Stimulated activated CD4-positive, alpha-beta T cell treated with anti-CD3 and anti-CD28 coated beads, Interleukin-2, amount 100 ng/mL, for 48 hours (primary cell): ENCODE measurements at places on chromosomes 7 and 10.

GRCh38 chr10:130767116-130767730 is 544.3 kb downstream of the TCERG1L start:
- DNase-seq: no peak

DNA sequence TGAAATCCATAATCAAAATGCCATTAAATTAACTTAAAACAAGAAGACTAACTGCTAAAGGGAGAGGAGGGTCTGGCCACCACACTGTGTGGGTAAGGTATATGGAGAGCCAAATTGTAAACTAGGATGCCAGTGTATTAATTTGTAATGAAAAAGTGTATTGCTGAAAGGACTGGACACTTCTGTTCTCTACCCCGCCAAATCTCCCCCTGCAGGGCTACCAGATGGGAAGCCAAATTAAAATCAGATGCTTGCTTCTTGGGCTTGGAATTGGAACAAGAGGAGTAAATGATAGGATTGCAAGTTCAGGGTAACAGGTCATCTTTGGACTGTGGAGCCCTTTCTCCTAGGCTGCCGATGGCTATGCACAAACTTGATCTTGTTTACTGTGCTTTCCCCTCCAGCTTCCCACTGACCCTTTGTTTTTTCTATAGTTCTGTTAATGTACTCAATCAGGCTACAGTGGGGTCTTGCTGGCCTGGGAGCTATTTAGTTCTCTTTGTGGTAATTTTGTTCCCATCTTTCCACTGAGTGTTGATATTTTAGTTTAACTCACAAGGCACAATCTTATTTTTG is 932.1 kb upstream of the C7orf33 start:
- no peak for DNase-seq

DNA sequence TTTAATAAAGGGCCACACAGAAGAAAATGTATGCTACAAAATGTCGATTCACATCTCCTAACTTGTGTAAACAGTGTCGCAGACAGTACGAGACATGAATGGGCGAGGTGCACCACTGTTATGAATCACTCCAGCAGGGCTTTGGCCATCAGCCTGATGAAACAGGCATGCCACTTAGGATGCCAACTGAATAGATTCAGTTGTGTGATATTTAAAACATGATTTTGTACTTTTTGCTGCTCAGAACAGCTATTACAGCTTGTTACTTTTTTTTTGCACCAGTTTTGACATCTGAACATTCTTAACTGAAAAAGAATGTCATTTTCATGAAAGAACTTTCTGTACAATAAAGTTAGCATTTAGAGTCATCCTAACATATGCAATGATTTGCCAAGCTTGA is 138.1 kb downstream of the VTI1A start:
- no peak for DNase-seq

GRCh38 chr7:136030330-136030729 is 53.2 kb upstream of the MTPN start:
- DNase-seq: no peak

DNA sequence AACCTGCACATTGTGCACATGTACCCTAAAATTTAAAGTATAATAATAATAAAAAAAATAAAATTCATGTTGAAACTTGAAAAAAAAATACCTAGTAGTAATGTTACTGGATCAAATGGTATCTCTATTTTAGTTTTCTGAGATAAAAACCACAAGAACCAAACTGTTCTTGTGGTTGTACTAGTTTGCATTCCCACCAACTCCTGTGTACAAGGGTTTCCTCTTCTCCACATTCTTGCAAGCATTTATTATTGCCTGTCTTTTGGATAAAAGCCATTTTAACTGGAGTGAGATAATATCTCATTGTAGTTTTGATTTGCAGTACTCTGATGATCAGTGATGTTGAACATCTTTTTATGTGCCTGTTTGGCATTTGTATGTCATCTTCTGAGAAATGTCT is 177.7 kb downstream of the KIF20B start:
- DNase-seq: no peak

DNA sequence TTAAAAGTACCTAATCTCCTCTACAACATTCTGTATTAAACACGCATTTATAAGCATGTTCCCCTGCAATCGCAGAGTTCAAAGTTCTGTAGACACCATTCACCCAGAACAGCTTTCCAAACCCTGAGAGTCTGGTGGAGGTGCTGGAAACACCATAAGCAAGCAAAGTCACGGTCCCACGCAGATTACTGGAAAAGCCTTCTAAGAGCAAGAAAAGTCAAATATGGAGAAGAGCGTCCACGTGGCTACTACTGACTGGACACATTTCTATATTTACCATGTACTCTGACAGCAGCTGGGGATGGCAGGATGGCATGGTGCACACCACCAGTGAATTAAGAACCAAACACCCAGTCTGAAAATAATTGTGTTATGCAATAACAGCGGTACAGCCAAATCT is 97.7 kb downstream of the PARD3 start:
- DNase-seq: no peak

DNA sequence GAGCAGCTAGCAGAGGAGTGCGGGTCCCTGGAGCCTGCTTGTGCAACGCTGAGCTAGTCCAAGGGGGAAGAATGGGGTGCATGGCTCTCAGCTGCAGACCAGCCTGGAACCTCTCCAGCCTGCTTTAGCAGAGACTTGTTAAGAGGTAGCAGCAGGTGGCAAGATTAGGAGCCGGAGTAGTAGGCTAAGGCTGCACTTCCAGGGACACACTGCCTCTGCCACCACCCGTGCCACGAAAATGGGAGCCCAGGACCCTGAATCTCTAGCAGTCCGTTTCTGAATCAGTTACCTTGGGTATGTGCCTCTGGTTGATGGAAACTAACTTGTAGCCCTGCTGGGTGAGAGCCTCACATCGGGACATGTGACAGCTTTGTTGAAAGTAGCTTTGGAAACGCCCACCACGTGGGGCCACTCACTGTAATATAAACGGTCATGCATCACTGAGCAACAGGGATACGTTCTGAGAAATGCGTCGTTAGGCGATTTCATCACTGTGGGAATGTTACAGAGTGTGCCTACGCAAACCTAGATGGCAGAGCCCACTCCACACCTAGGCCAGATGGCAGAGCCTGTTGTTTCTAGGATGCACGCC is 25.9 kb downstream of the HTRA1 start:
- DNase-seq: no peak

- DNase-seq: no peak
Measured at GRCh38 chr7:90518630-90519029, 49.2 kb downstream of the PTTG1IP2 start.

- peak; percentile 50 for DNase-seq
Measured at GRCh38 chr7:35975851-35976454, 175.1 kb downstream of the SEPTIN7 start.

GRCh38 chr10:44477046-44477425 is 92.1 kb upstream of the CXCL12 start:
- no peak for DNase-seq

GRCh38 chr10:125607689-125608290 is 75.2 kb downstream of the TEX36 start:
- no peak for DNase-seq

- no peak for DNase-seq
Measured at GRCh38 chr7:146319629-146320028, 203.0 kb downstream of the CNTNAP2 start.

GRCh38 chr7:131111081-131111576 is 216.5 kb upstream of the MKLN1 start:
- DNase-seq: no peak

DNA sequence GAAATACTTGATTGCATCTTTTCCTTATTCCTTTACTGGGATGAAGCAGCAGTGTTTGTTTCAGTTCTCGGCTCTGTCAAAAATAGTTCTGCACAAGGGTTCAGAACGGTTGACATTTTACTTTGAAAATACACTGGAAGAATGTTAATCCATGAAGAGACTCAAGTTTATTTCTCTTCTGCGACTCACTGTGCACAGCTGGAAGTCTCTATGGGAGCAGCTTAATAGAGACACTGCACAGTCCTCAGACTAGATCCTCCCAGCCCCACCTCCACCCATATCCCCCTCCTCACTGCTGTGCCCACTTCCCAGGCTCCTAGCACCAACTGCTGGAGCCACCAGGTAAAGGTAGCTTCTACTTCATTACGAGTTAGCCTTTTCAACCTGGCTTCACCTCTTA is 517.8 kb downstream of the GRID1 start:
- DNase-seq: no peak

GRCh38 chr10:112565434-112566053 is 118.5 kb downstream of the VTI1A start:
- no peak for DNase-seq

- no peak for DNase-seq
Measured at GRCh38 chr7:151009327-151010036, 14.8 kb downstream of the ATG9B start.

GRCh38 chr7:111086532-111086931 is 4.4 kb upstream of the LRRN3 start:
- no peak for DNase-seq

DNA sequence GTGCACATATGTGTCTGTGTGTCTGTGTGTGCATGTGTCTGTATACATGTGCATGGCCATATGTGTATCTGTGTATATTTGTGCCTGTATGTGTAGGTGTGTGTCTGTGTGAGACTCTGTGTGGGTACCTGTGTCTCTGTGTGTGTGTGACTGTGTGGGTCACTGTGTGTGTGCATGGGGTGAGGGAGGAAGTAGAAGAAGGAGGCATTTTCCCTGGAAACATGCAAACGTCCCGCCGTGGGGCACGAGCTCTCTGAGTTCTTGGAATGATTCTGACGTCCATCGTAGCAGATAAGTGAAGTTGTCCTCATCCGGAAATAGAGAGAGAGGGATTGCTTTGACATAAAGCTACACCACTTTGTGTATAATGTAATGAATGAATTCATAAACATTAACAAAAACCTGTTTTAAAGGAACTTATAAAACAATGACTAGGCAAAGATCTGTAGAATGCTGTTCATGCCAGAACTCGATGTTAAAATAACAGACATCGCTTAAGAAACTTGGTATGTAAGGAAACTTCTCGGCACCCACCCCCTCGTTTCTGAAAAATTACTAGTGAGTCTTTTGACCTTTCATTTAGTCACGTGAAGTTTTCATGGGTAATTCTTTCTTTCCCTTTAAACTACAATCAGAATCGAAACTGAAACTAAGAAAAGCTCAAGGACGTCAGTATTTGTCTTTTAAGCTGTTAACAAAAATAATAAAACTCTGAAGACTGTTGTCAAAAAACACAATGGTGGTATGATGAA is 43.6 kb upstream of the KLF6 start:
- no peak for DNase-seq

DNA sequence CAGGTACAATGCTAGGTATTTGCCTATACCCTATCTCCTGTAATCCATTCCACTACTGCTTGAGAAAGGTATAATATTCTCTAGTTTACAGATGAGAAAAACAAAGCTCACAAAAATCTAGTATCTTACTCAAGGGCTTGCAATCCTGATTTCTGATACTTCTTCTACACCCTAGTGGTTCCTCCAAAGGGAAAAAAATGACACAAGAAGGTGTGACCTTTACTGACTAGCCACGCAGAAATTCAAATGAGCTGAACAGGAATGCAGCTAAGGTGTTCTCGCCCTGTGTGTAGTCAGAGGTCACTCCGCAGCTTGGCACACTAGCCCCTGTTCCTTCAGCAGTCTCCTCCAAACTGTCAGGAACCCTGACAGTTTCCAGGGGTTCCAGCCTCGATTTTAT is 59.5 kb upstream of the TM9SF3 start:
- DNase-seq: no peak

- no peak for DNase-seq
Measured at GRCh38 chr7:105649727-105650381, 68.6 kb upstream of the EFCAB10 start.

- no peak for DNase-seq
Measured at GRCh38 chr7:101075646-101076045, 9.6 kb upstream of the TRIM56 start.

DNA sequence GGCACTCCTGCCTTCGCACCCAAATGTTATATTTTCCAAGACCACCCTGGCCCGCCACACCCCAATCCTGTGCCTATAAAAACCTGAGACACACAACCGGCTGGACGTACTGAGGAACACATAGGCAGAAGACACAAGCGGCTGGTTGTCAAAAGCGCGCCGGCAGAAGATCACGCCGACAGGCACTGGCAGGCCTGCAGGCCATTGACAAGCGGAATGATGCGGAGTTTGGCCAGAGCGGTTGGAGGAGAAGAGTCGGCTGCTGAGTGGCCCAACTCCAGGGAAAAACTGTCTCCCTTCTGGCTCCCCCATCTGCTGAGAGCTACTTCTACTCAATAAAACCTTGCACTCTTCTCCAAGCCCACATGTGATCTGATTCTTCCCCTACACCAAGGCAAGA is 39.7 kb upstream of the SAMD8 start:
- DNase-seq: no peak
